ENCODE measurements at places on chromosomes 16 and 17.

DNA sequence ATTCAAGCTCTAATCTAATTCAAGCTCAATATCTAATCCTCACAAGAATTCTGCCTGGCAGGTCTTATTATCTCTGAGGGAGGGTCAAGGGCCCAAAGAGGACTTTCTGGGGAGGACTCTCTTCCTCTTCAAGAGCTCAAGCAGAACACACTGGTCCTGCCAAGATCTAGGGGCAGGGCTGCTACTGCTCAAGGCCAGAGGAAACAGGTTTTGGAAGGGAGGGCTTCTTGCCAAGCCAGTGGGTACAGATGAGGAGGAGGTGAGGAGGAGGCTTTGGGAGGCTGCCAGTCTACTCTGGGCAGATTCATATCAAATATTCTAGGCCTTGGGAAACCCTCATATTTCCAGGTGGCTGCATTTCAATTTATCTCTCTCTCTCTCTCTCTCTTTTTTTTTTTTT lies 51.8 kb upstream of the IL34 start:
- DNase-seq, result no peak

DNA sequence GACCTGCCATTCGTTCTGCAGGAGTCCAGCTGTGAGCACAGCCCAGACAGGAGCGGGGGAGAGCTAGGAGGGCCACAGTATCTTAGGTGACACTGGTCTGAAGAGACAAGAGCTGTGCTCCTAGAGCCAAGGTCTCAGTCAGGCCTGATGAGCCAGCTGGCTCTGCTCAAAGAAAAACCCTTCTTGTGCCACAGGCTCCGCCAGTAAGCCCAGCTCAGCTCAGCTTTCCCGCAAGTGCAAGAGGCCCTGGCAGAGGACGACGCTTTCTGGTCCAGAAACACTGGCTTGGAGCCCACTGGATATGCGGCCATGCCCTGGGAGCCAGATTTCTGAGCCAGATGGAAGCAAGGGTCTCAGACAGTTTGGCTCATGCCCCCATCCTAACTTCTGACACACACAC lies 23.9 kb downstream of the PEMT start:
- no peak for DNase-seq

GRCh38 chr17:45895304-45895968 lies 1.1 kb downstream of the MAPT start:
- DNase-seq, result no peak

- no peak for DNase-seq
Observed at GRCh38 chr16:83615953-83616350, 191.8 kb upstream of the HSBP1 start.

DNA sequence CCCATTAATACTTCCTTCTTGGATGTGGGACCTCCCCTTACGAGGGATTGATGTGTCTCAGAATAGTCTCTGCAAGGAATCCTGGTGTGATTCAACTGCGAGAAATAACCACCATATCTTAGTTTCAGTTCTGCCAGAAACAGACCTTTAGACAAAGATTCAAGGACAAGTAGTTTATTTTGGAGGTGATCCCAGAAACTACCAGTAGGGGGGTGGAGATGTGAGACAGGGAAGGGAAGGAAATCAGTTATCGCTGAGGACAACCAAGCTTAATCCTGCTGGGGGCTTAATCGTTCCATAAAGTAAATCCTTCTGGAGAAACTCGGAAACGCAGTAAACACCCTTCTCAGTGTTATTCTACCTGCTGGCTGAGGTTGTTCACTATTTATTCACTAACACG lies 5.0 kb upstream of the SDR42E1 start:
- DNase-seq, result peak; percentile 22

DNA sequence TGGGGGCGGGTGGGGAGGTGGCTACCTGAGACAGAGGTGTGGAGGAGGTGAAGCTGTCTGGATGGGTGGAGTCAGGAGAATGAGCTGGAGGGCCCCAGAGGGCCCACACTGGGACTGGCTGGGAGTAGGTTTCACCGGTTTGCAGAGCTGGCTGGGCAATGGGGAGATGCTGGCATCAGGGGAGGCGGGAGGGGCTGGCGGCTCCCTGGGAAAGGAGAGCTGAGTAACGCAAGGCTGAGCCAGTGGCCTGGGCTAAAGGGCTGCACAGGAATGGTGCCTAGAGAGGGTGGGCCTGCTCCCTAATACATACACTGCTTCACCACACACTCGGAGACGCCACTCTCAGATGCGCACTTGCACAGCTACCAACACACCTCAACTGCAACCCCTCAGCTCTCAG lies 12.4 kb downstream of the P3H4 start:
- no peak for DNase-seq

- DNase-seq, result no peak
Observed at GRCh38 chr16:17723531-17724134, 252.9 kb upstream of the XYLT1 start.

DNA sequence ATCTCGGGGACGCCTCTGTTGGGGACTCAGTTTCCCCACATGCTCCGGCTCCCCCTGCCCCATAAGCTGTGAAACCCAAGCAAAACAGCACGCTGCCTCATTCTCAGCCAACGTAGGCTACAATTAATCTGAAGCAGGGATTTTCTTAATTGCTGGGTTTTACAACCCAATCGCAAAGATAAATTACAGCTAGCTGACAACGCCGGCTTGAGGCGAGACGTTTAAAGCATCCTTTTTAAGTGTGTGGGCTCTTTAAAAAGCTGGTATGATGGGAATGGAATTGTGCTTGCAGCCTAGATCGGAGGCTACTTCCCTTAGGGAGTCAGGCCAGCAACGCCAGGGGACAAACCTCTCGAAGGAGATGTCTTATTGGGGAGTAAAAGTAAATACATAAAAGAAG lies 185.3 kb downstream of the ZNF423 start:
- no peak for DNase-seq

DNA sequence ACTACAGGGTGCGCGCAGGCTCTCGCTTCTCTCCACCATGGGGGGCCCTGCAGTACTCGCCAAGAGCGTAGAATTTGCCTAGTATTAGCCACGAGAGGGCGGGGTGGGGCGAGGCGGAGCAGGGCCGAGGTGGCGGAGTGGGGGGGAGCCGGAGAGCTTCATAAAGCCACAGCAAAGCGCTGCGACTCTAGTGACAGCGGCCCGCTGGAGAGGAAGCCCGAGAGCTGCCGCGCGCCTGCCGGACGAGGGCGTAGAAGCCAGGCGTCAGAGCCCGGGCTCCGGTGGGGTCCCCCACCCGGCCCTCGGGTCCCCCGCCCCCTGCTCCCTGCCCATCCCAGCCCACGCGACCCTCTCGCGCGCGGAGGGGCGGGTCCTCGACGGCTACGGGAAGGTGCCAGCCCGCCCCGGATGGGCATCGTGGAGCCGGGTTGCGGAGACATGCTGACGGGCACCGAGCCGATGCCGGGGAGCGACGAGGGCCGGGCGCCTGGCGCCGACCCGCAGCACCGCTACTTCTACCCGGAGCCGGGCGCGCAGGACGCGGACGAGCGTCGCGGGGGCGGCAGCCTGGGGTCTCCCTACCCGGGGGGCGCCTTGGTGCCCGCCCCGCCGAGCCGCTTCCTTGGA lies at the start of gene TBX21:
TSS of gene TBX21 (plus strand) at position 190 of the 627 bp plus-strand sequence. CDS start at position 409, 219 bp downstream.
- peak; percentile 57 for DNase-seq

- DNase-seq, result peak; percentile 39
Observed at GRCh38 chr16:70250748-70251628, 752 bp downstream of the EXOSC6 start.

DNA sequence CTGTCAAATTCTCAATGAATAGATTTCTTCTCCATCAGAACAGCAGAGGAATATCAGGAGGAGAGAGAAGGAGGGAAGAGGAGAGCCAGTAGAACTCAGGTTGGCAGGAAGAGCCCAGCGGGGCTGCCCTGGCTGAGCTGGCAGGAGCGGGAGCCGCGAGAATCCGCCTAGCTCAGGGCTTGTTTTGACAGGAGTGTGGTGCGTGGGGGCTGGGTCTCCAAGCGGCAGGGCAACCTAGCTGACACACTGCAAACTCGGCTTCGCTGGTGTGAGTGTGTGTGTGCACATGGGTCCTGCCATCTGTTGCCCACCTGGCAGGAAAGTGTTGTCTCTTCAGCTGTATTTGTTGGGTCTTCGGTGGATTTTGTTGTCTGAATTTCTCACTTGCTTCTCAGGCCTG lies 27.9 kb upstream of the BCAR1 start:
- no peak for DNase-seq

GRCh38 chr16:55147396-55147795 lies 176.6 kb upstream of the IRX6 start:
- no peak for DNase-seq

DNA sequence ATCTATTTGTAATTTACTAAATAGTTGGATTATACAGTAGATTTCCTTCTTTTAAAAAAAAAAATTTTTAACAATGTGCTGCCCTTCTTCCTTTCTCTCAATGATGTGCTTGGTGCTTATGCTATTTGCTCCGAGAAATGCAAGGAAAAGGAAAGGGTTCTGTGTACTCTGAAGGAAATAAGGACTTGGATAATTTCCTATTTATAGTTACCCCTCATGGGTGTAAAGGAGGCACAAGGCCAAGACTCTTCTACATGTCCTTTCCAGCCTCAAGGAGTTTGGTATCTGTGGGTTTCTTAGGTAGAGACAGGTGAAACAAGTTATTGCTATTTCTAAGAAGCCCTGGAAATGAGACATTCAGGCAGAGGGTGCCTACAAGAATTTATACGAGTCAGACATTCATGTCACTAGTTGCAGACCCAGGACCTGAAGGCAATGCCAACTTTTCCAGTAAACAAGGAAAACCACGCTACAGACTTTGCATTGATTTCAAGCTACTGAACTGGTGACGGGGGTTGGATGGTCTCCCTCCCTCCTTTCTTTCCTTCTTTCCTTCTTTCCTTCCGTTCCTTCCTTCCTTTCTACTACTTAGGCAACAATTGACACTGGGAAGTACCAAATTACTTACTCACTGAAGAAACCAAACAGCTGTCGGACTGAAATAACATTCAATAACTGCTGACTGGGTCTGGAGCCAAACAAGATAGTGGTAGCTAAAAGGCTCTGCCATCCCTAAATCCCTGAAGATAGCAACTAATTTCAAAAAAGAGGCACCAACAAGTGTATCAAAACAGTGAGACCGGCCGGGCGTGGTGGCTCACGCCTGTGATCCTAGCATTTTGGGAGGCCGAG lies 33.8 kb upstream of the GHDC start:
- no peak for DNase-seq

GRCh38 chr17:6524520-6524919 lies 31.8 kb downstream of the PITPNM3 start:
- no peak for DNase-seq

- DNase-seq, result no peak
Observed at GRCh38 chr17:75634376-75634740, 1.1 kb downstream of the SMIM5 start.

DNA sequence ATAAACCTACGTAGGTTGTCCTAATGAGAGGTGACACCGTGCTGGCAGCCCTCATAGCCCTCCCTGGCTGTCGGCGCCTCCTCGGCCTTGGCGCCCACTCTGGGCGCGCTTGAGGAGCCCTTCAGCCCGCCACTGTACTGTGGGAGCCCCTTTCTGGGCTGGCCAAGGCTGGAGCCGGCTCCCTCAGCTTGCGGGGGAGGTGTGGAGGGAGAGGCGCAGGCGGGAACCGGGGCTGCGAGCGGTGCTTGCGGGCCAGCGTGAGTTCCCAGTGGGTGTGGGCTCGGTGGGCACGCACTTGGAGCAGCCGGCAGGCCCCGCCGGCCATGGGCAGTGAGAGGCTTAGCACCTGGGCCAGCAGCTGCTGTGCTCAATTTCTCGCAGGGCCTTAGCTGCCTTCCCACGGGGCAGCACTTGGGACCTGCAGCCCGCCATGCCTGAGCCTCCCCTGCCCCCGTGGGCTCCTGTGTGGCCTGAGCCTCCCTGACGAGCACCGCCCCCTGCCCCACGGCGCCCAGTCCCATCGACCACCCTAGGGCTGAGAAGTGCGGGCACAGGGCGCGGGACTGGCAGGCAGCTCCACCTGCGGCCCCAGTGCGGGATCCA lies 40.1 kb upstream of the AMZ2 start:
- DNase-seq, result no peak

DNA sequence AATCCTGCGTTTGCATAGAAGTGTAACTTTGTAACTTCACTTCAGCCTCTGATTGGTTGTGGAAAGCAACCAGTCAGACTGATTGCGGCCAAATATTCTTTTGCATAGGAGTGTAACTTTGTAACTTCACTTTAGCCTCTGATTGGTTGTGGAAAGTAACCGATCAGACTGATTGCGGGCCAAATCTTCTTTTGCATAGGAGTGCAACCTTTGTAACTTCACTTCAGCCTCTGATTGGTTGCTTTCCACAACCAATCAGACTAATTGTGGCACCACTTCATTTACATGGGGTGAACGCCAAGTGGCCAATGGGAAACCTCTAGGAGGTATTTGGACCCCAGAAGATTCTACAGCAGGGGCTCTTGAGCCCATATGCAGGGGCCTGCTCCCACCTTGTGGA lies 1.8 kb upstream of the TMEM98 start:
- no peak for DNase-seq

- no peak for DNase-seq
Observed at GRCh38 chr17:78268951-78269905, 37.8 kb downstream of the TMEM235 start.

GRCh38 chr17:47288531-47289116 lies 35.0 kb downstream of the ITGB3 start:
- peak; percentile 12 for DNase-seq

GRCh38 chr16:82440336-82440735 lies 186.4 kb upstream of the CDH13 start:
- DNase-seq, result no peak

DNA sequence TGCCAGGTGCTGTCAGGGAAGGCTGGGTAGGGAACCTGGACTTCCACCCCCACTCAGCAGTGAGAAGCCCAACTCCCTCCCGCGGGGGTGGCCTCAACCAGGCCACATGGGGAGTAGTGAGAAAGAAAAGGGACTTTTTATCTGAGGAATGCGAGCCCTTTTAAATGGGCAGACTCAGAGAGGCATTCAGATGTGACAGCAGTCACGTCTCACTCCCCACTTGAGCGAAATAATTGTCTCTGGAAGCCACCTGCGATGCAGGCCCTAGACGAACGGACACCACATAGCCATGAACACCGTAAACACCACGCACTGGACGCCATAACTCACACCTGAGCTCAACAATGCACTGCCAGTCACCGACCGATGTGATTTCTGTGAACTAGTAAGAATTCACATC lies 11.9 kb upstream of the CD300E start:
- no peak for DNase-seq

- DNase-seq, result no peak
Observed at GRCh38 chr17:59420901-59421300, 89.4 kb downstream of the YPEL2 start.

DNA sequence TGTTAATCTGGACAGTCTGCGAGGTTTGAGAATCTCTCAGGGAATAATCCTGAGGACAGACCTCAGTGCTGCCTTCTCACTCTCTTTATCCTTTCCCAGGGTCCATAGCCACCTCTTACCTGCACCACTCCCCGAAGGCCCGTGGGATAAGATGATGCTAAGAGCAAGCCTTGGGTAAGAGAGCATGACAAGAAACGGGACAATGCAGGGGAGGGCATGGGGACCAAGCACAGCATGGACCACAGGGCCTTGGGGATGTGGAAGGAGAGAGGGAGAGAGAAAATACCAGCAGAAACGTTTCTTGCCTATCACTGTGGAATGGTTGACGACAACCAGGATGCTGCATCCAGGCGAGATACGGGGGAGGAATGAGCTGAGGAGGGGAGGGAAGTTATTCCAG lies 8.3 kb upstream of the SDR42E1 start:
- DNase-seq, result no peak
